ENCODE measurements at places on chromosomes 16 and 17.

DNA sequence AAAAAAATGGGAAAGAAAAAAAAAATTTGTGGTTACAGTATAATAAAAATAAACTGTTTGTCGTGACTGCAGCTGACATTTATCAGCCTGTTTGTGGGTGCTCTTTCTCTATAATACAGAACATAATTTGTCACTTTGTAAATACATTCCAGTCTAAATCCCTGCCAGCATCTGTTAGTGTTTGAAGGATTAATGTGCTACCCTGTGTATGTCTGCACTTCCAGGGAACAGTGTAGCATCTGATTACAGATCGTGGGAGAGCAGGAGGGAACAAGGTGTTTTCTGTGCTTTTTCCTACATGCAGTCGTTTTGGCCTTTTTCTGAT lies 265.1 kb downstream of the WWOX start:
- DNase-seq, result no peak

GRCh38 chr16:59964232-59964924 lies 1230.3 kb upstream of the GOT2 start:
- no peak for DNase-seq

- DNase-seq, result no peak
Measured at GRCh38 chr17:4994081-4994595, 3.2 kb downstream of the INCA1 start.

GRCh38 chr16:51449441-51449840 lies 298.4 kb upstream of the SALL1 start:
- DNase-seq, result no peak

DNA sequence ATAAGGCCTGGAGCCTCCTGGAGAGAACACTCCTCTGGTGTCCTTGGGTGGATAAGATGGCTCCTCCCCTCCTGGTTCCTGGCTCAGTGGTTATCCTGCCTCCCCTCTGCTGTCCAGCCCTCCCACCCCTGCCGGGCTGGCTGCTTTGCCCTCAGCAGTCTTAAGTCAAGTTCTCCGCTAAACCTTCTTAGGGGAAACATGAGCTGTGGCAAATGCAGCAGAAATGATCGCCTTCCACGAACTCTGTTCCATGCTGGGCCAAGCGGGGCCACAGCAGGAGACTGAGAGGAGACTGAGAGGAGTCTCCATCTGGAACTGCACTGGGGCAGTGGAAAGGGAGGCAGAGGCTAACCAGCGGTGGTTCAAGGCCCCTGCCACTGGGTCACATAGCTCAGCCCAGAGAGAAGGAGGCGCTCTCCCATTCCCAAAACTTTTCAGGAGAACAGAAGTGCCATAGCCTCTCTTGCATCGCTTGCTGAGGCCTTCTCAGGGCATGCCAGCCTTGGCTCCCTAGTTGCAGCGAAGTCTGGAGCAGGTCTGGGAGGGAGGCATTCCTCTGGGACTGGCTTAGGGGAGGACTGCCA lies 26.9 kb downstream of the TNS4 start:
- DNase-seq, result no peak

GRCh38 chr17:61179380-61179806 lies 220.2 kb upstream of the TBX2 start:
- no peak for DNase-seq

DNA sequence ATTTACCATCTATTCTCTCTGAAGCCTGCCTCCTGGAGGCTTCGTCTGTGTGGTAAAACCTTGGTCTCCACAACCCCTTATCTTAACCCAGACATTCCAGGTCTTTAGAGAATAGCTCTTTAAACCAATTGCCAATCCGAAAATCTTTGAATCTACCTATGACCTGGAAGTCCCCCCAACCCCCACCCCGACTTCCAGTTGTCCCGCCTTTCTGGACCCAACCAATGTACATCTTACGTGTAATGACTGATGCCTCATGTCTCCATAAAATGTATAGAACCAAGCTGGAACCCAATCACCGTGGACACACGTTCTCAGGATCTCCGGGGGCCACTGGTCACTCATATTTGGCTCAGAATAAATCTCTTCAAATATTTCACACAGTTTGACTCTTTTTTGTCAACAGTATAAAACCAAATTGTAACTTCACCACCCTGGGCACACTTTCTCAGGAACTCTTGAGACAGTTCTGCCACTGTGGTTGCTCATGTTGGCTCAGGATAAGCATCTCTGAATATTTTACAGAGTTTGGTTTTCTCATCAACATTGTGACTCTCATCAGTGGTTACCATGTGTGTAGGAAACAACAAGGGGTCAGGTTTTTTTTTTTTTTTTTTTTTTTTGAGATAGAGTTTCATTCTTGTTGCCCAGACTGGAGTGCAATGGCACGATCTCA lies 18.1 kb upstream of the DNAH17 start:
- no peak for DNase-seq

- DNase-seq, result no peak
Measured at GRCh38 chr16:81562174-81562849, 117.7 kb downstream of the CMIP start.

- no peak for DNase-seq
Measured at GRCh38 chr17:67107171-67107570, 62.8 kb downstream of the CACNG1 start.

DNA sequence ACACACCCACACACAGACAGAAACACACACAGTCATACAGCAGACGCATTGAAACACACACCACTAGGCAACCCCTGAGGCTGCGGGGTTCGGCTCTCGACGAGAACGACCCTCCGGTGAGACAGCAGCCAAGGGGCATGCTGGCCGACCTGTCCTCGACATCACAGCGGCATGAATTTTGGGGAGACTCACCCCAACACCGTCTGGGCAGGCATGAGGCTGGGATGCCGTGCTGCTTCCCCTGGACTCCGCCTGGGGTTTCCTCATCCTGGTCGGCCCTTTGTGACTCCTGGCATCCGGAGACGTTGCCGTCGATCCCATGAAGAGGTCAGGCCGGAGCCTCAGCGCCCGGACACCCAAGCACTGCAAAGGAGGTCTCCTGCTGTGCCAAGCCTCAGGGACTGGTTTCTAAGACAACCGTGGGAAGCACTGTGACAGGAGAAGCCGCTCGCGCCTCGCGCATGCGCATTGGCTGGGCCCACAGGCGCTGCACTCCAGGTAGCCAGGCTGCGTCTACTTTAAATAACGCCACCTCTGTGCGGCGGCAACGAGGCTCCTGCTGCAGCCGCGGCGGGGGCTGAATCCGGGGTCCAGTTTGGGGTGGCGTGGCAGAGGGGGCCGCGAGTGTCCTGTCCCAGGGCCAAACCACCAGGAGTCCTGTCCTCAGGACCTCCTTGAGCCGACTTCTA lies 13.8 kb upstream of the KCNJ18 start:
- peak; percentile 36 for DNase-seq

DNA sequence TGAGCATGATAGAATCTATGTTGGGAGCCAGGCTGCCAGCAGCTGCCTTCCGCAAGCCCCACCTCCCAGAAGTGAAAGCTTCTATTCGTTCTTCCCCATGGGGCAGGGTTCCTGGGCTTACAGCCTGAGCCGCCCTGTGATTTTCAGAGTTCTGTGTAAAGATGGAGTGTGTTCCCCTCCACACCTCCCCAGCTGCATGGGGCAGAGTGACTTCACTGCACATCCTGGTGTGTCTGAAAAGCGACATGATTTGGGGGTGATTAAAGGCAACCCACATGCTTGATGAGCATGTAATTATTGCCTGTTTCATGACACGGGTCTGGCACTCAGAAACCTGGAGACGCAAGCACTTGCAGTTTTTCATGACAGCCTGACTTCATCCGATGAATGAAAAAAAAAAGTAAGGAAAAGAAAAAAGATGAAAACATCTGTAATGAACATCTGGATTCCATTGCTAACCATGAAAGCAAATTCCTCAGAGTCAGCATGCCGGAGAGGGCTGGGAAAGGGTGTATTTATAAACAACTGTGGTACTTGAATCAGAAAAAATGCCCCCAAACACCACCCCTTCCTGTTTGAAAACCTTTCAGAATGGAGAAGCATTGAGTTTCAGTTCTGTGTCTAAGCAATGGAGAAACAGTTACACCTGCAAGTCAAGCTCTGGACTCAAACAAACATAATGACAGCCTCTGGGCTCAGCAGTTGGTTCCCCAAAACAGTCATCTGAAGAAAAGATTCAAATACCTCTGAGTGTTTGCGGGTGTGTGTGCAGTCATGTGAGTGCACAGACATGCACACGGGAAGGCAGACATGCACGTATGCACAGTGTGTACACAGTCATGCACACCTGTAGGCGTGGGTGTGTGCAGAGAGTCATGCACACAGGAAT lies 266.0 kb downstream of the ENGASE start:
- DNase-seq, result no peak

All from activated CD4-positive, alpha-beta T cell treated with anti-CD3 and anti-CD28 coated beads for 48 hours (primary cell).